Heart right ventricle (tissue), 16 donors: ENCODE measurements at places on chromosomes 6 and 20.

DNA sequence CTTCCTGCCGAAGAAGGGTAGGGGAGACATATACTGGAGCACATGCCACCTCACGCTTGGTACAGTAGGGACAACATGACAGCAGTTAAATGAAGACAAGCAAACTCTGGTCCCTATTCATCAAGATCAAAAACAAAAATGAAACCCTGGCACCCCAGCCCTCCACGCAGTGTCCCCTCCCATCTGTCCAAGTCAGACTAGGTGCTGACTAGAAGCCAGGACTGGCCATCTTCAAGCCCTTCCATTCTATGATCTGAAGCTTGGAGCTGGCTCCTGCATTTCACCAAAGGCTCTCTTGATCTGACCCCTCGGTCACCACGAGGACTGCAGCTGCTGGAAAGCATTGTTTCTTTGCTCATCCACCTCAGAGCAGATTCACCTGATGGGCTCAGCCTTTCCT, 158.9 kb upstream of the GGTLC1 start:
- DNase-seq: no peak

GRCh38 chr6:4345543-4345942, 210.2 kb upstream of the ECI2 start:
- peak; percentile 50 for DNase-seq

- DNase-seq: peak; percentile 52
These were observed 4.6 kb downstream of the SMIM29 start for GRCh38 chr6:34243901-34244884.

DNA sequence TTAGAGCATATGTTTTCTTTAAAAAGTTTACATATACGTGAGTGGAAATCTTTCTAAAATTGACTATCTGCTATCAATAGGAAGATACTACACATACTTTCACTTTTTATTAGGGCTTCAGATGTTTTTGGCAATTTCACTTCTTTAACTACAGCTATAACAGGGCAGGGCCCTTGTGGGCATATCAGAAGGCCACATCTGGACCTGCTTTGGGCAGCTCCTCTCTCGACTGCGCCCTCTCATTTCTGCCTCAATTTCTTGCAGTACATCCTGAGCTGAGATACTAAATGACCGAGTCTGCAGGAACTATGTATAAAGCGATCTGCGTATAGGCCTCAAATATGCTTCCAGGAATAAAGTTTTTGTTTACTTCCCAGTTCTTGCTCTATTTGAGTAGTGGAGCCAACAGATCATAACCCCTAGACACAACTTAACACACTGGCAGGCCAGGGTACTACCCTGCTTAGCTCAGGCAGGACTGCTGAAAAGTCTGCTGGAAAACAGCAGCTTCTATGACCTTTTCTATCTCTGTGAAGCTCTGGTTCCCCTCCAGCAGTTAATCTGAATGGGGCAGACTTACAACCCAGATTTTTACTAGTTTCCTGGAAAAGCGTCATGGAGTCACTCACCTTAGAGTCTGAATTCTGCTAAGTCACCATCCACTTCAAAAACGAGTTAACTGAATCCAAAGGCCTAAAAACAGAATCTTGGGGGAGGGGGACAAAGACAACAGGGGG, 12.7 kb downstream of the GCLC start:
- no peak for DNase-seq

DNA sequence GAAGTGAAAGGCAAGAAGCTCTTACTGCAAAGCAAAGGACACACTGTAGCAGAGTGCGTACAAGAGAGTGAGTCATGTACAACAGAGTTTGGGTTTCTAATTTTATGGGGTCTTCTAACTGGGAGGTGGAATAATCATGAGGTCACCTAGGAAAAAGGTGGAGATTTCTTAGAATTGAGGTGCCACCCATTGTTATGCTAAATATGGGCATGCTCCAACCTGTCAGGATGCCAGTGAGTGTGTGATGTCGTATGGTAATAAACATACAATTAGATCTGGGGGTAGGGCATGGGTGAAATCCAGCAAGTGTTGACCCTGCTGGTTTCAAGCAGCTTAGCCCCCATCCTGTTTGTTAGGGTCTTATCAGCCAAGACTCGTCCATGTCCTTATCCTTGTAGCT, 46.6 kb downstream of the OR2B6 start:
- no peak for DNase-seq

GRCh38 chr6:27076116-27076515, 171.4 kb upstream of the PRSS16 start:
- no peak for DNase-seq

GRCh38 chr6:161792851-161793493, 519.1 kb upstream of the AGPAT4 start:
- no peak for DNase-seq

- DNase-seq: no peak
These were observed 9.9 kb downstream of the FOXF2 start for GRCh38 chr6:1399085-1399780.

GRCh38 chr6:135637701-135638100, 140.2 kb upstream of the AHI1 start:
- DNase-seq: no peak

DNA sequence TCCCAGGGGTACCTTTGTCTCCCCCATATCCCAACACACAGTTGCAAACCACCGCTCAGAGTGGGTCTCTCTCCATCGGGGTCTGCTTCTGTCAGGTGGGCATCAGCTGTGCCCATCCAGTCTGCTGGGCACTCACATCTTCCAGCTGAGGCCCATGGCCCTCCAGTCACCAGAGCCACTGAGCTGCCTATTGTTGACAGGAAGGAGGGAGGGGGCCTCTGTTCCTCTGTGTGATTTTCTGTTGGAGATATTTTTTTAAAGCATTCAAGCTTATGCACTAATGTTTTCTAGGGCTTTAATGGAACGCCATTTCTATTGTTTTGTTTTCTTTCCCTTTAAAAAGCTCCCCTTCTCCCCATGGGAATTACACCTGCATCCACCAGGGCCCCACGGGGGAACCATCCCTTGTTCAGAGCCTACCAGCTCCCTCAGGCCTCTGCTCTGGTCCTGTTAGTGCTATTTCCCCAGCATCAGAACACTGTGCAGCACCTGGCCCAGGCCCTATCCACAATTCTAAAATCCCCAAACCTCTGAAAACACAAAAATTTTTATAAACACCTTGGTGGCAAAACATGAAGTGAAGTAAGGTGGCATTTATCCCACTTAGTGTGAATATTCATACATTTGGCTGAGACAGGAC, 326.2 kb downstream of the CD83 start:
- no peak for DNase-seq

- DNase-seq: no peak
These were observed 127.8 kb downstream of the GJA1 start for GRCh38 chr6:121563286-121563685.

- DNase-seq: no peak
These were observed 28.0 kb downstream of the RRBP1 start for GRCh38 chr20:17653835-17654648.

DNA sequence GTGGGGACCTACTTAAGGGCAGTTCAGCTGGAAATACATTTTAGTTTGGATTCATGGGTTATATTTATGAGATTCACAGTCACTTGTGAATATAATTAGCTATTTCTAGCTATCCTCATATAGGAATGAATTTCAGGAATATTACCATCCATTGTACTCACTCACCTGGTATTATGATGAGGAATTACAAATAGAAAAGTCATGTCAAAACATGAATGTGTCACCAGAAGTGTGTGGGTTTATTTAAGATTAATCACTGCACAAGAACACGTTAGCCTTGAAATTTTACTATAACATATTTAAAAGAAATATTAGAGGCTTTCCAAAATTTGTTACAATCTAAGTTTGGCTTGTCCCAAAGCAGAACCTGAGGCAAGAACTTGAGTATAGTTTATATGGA, 510.5 kb downstream of the PHF3 start:
- DNase-seq: no peak

DNA sequence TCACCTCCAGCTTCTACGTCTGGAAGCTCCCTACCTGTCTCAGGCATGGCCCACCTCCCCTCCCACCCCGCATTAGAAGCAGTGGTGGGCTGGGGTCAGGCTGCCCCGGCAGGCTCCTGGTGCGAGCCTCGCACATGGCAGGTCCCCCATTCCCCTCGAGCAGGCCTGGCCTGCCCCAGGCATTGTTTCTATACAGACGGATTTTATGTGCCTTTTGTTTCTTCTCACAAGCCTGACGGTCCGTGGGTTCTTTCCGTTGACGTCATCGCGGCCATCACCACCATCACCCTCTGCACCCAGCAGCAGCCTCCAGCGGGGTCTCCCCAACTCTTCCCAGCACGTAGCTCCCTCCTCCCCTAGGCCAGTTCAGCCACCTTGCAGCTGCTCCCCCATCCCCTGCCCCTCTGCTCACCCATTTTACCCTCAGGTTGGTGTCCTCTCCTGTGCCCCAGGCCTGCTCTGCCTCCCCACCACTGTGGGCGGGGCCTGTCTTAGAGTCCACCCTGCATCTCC, 4.6 kb downstream of the CST7 start:
- DNase-seq: no peak

DNA sequence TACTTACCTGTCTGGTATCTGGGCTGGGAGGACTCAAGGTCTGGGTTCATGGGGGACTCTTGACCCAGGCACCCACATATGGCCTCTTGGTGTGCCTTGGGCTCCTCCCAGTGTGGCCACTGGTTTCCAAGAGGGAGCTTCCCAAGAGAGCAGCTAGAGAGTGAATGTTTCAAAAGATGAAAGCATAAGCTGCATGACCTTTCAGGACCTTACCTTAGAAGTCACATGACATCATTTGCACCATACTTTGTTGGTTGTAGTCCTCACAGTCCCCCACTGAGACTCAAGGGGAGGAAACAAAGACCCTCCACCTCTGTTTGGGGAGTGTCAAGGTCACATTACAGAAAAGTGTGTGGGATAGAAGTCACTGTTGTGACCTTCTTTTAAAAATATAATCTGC, 13.9 kb downstream of the ACTR5 start:
- DNase-seq: no peak

DNA sequence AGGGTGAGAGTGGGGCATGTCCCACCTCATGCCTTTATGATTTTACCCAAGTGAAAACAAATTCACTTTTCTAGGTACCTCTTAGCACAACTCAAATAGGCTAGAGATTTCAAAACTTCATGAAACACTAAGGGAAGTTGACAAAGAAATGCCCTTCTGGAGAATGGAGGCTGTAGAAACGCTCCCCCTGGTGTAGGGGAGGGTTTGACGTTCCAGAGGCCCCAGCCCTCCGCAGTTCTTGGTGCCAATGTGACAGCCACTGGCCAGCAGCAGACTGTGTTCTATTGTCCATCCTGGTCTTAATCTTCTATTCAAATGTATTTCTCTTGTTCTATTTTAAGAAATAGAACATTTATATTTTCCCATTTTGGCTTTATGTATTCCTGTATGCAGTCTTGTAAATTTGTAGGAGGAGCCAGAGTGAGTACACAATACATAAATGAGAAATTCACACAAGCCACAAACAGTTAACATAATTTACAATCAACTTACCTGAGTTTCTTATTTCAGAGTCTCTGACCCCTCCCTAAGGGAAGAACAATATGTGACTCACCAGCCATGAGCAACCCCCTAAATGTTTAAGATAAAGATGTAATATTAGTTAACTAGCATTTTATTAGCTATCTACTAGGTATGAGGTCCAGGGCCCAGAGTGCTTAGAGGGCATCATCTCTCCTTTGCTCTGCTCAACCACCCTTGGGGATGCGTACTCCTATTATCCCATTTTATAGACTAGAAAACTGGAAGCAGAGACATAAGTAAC, 8.8 kb upstream of the MUC21 start:
- DNase-seq: no peak

DNA sequence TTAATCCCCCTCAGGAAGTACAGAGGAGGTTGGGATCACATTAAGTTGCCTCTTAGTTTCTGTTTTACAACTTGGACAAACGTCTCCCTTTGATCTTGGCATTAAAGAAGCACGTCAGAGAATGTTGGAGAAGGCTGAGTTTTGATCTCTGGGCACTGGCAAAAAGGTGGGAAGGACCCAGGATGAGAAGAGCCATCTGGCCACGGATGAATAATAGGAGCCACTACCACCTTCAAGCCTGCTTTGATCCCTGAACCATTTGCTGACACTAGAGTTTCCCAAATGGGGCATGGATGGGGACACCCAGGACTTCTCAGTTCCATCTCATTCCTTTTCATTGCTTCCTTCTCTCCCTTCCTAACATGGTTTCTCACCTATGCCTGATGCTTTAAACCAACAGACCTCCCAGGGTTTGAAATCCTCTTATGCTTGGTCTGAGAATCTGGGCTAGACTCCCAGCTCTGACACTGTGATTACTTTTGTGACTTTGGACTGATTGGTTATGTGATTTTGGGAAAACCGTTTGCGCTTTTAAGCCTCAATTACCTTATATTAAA, 5.8 kb downstream of the TM9SF4 start:
- no peak for DNase-seq

- no peak for DNase-seq
These were observed 630 bp downstream of the LIME1 start for GRCh38 chr20:63736893-63737694.

GRCh38 chr20:37096415-37097041, 731 bp upstream of the RBL1 start:
- no peak for DNase-seq

DNA sequence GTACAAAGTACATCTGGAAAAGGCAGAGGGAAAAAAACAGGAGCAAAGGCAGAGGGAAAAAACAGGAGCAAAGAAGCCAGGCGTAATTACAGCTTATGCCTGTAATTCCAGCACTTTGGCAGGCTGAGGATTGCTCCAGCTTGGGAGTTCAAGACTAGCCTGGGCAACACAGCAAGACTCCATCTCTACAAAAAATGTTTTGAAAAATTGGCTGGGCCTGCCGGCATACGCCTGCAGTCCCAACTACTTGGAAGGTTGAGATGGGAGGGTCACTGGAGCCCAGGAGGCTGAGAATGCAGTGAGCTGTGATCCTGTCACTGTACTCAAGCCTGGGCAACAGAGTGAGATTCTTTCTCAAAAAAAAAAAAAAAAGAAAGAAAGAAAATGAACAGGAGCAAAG, 19.0 kb upstream of the CBFA2T2 start:
- no peak for DNase-seq

DNA sequence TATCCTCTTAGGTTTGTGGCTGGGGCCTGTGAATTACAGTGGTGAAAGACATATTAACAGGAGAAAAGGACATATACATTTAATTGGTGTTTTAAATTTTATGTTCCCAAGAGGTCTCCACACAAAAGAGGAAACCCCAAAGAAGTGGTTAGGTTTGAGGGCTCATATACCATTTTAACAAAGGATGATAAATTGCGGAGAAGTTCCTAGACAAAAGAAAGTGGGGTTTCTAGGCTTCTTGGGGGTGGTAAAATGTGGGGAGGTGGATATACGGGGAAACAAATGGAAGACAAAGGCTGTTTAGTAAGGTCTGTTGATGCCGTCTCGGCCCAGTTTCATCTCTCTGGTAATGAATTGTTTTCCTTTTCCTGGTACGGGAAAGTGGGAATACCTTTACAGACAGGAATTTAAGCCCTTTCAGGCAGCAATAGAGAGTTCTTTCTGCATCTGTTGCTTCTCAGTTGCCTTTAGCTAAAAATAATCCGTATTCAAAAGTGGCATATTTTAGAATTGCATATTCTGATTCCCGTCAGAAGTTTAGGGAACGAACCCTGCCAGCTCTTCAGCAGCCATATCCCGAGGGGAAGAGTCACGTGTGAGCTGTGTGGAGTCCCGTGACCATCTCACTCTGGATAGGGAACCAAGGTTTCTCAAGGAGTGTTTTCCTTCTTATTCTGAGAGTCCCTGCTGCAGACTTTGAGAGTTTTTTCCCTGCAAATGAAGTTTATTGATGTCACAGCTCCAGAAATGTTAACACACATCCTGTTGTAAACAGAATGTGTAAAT, 104.4 kb downstream of the RPP40 start:
- no peak for DNase-seq

GRCh38 chr6:110432285-110432900, 17.0 kb upstream of the DDO start:
- no peak for DNase-seq
